Immature natural killer cell (primary cell): ENCODE measurements at places on chromosomes 12 and 14.

- DNase-seq = no peak
Measured at GRCh38 chr12:131831635-131832041, 3.4 kb downstream of the MMP17 start.

- DNase-seq = no peak
Measured at GRCh38 chr14:67533754-67534085, 630 bp downstream of the PLEKHH1 start.

GRCh38 chr14:66944872-66945271 lies 244.4 kb upstream of the GARIN2 start:
- no peak for DNase-seq

GRCh38 chr12:104620837-104621531 lies 164.2 kb downstream of the CHST11 start:
- DNase-seq = no peak

- no peak for DNase-seq
Measured at GRCh38 chr12:3293446-3294161, 197.4 kb upstream of the PRMT8 start.

- DNase-seq = no peak
Measured at GRCh38 chr12:88703790-88704189, 123.5 kb upstream of the KITLG start.

DNA sequence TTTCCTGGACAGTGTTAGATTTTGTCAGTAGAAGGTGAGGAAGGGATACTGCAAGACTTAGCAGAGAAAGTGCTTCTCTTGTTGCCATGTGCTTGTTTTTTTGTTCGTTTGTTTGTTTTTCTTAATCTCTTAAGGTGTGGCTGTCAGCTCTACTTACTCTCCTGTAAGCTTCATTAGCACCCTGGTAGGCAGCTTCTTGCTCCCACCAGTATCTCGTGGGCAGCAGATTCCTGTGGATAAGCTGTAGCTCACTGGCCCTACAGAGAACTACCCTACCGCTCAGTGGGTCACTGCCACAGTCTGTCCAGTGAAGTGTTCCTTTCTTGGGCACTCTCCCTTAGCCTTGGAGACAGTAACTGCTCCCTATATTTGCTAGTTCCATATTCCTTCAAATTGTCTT lies 30.1 kb downstream of the VRK1 start:
- no peak for DNase-seq

DNA sequence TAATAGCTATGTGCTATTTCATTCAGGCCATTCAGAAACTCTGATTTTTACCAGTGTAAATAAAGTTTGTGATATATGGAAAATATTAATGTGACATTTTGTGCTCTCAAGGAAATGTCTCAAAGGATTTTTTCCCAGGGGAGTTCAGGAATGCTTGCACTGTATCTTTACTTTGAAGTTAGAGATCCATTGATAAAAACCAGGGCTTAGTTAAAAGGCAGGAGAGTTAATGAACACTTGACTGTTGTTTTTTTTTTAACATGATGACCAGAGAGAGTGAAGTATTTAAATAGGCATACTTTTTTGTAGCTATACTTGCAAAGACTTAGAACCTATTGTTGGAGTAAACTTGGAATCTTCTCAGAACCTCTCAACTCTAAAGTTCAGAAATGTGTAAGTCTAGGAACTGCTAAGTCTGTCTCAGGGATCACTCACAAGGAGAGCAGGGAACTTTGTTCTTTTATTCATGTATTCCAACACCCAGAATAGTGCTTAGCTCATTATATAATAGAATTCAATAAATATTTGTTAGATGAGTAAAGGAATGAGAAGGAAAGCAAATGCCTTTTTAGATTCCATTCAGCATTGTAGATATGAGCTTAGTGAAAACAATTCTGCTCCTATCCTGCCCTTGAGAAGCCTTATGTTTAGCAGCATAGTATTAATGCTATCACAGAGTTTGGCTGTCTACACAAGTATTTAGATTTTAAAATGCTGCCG lies 117.5 kb downstream of the DAAM1 start:
- DNase-seq = no peak

DNA sequence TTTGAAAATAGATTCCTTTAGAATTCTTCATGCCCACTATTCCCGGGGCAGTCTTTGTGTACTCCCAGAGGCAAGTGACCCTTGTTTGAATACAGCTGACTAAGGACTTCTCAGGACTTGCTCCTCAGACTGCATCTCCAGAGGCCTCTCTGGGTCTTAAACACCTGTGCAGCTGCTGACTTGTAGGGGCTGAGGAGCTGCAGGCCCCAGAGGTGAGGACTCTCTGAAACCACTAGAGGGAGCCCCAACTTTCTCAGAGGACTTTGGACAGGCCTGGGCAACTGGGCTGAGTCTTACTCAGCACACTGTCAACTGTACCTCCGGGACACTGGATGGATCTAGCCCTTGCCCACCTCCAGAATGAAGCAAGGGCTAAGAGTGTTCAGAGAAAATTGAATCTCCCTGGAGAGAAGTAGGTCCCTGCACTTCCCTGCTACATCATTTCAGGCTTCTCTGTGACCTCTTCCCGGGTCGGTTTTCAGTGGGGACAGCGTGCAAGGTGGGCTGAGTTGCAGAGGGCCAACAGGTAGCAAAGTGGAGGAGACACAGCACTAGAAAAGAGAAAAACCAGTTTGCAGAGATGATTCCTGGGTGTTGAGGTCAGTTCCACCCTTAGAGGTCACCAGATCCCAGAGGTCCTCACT lies 164.6 kb downstream of the TMEM117 start:
- no peak for DNase-seq

GRCh38 chr14:75010472-75011093 lies 7.9 kb downstream of the EIF2B2 start:
- DNase-seq = no peak

GRCh38 chr14:76525106-76525821 lies 149.3 kb downstream of the ESRRB start:
- no peak for DNase-seq

DNA sequence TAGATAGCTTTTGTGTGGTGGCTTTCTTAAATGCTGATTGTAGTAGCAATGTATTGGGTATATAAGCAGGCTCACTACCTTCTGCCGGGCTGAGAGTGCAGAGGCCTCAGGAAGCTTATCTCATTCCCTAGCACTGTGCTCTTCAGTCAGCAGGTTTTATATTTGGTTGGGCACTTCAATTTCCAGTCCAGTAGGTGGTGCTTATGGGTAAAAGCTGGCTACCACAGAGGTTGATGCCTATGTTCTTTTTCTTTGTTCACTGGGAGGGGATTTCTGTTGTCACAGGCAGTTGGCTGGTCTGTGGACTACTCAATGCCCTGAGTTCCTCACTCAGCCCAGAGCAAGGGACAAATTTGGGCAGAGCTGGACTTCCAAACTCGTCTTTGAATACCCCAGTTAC lies 43.0 kb upstream of the GLIPR1 start:
- peak; percentile 45 for DNase-seq

DNA sequence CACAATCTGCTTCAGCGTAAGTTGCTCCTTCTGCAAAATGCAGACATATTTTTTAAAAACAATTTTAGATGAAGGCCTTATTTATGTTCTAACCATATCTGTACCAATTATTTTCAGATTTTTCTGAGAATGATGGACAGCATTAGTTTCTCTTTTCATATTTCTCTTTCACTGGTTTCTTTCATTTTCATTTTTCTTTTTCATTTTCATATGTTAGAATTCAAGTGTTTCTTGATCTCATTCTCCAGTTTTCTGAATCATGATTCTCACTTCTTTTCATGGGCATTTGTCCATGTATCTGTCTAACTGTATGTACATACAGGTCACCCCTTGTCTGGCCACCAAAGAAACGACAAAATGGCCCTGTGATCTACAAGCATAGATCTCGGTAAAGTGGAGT lies 346.6 kb downstream of the NAV3 start:
- DNase-seq = no peak

DNA sequence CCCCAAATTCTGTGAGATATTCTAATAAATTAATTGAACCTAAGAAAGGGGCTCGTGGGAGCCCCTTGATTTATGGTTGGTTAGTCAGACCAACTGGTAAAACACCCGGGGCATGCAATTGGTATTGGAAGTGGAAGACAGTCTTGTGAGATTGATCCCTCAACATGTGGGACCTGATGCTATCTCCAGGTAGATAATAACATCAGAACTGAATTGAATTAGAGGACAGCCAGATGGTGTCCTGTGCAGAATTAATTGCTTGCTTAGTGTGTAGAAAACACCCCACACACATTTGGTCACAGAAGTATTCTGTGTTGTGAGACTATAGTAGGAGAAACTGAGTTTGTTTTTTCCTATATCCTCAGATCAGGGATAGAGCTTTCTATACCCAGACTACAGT lies 22.0 kb downstream of the PYROXD1 start:
- no peak for DNase-seq

DNA sequence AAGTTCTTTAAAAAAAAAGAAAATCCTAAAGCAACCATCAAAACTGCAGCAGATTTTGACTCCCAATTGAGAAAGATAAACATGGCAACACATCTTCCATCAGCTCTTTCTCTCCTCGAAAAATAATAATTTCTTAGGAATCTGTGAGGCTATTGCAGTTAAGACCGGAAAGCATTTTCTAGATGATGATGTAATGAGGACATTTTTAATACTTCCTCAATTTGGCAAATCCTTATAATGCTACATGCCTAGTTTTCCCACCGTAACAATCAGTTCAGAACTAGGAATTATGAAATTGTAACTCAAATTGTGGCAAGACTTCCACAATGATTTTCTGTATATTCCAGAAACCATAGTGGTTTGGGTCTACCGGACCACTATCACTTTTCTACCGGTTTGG lies 180.9 kb upstream of the PDE3A start:
- no peak for DNase-seq

- no peak for DNase-seq
Measured at GRCh38 chr12:116545144-116545543, 14.0 kb upstream of the MAP1LC3B2 start.

GRCh38 chr12:43858991-43859390 lies 23.1 kb downstream of the TMEM117 start:
- no peak for DNase-seq

GRCh38 chr14:29216268-29217232 lies 450.0 kb downstream of the FOXG1 start:
- no peak for DNase-seq

- DNase-seq = no peak
Measured at GRCh38 chr14:23416801-23417200, 8.7 kb upstream of the MYH6 start.

DNA sequence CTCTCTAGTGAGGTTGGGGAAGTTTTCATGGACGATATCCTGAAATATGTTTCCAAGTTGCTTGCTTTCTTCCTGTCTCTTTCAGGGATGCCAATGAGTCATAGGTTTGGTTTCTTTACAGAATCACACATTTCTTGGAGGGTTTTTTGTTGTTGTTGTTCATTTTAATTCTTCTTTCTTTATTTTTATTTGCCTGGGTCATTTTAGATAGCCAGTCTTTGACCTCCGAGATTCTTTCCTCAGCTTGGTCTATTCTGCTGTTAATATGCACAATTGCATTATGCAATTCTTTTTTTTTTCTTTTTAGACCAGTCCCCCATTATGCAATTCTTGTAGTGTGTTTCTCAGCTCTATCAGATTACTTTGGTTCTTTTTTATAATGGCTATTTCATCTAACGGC lies 338.9 kb downstream of the AEBP2 start:
- no peak for DNase-seq

DNA sequence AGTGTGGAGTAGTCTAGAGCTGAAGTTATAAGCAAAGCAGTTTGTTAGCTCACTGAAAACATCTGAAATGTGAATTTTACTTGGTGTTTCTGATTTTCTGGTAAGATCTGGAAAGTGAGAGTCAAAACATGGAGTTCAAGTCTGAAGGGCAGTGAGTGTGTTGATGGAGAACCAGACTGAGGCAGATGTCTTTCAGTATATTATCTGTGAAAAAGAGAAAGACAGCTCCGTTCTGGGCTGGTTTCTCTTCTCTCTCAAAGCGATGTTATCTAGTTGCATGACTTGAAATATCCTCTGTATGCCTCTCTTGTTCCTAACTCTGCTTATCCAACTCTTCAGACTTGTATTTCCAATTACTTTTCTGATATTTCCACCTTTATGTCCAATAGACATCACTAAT lies 381.9 kb upstream of the RGS6 start:
- DNase-seq = no peak

DNA sequence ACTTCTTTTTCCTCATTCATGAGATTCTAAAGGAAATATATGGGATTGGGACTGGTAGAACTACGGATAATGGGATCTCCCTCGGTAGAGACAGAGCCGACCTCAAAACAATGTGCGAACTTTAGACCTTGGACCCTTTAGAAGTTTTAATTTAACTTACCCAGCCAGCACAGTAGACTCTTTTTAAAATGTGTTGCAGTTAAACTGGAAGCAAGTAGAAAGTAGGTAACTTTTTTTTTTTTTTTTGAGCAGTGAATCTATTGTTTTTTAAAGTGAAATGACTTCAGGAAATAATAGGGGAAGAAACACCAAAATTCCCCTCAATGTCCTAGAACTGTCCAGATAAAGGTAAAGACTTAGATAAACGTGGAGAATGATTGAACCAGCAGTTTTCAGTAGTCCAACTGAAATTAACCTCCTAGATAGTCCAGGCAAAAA lies 1.1 kb upstream of the ATXN2 start:
- no peak for DNase-seq

GRCh38 chr14:93369713-93370266 lies 22.8 kb downstream of the COX8C start:
- no peak for DNase-seq

DNA sequence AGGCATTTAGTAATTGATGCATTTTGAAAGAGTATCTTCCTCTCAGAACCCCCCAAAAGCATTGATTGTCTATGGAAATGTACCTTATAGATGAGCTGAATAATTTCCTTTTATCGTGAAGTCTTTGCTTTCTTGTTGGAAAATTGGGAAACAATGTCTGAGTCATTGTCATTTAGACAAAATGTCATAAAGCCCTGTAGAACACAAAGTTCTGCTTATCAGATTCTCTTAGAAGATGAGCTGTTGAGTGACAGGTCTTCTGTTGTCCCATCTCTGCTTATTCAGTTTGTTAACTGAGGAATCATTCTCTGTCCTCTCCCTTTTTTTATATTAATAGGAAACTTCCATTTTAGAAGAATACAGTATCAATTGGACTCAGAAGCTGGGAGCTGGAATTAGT lies 22.9 kb downstream of the MAPKAPK5 start:
- no peak for DNase-seq

GRCh38 chr12:72111706-72112105 lies 160.5 kb upstream of the TRHDE start:
- no peak for DNase-seq

GRCh38 chr14:72939630-72940029 lies 13.4 kb downstream of the DCAF4 start:
- DNase-seq = no peak

DNA sequence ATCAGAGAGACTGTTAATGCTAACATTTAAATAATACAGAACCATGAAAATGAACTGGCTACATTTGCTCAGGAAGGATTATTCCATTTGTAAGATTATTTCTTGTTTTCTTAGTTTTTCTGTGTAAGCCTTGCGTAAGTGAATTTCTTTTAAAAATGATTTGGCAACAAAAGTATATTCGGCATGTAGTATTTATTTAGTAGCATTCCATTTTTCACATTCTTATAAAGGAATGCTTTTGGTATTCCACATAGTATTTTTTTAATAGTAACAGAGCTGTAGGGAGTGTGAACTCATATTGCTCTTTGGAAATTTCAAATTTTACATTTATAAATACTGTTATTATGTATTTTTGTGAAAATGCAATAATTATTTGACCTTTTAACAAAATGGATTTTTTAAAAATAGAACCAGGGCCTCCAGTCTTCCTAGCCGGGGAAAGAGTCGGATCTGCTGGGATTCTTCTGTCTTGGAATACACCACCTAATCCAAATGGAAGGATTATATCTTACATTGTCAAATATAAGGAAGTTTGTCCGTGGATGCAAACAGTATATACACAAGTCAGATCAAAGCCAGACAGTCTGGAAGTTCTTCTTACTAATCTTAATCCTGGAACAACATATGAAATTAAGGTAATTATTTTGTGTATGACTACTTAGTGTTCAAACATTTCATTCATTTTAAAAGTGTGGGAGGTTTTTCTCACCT lies 1.2 kb downstream of the PTPRQ start:
- no peak for DNase-seq
